ENCODE measurements at places on chromosomes 4 and X.

GRCh38 chr4:69910016-69910782, 20.7 kb upstream of the CSN1S1 start:
- no peak for DNase-seq

DNA sequence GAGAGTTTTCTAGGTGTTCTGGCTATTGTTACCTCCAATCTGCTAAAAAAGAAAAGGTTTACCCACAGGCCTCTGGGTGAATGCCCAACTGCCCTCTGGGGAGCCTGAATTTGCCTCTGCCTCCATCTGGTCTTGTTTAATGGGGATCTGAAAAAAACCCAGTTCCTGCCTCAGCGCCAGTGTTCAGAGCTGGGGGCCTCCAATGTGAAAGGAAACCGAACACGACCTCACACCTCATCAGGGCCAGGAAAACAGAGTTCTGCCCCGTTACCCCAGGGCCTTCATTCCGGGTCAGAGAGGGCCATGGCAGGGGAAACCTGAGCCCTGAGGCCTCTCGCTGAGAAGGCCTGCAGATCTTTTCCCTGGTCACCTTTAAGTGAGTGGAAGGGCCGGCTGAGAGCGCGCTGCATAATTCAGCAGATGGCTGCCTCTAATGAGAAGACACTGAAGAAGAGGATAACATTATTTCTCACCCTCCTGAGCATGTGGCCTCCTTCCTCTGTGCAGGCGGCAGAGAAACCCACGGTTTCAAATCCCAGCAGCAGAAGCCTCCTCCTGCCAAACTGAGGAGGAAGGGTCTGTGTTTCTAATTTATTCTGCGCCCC, 6.8 kb downstream of the SEPTIN6 start:
- DNase-seq: no peak

DNA sequence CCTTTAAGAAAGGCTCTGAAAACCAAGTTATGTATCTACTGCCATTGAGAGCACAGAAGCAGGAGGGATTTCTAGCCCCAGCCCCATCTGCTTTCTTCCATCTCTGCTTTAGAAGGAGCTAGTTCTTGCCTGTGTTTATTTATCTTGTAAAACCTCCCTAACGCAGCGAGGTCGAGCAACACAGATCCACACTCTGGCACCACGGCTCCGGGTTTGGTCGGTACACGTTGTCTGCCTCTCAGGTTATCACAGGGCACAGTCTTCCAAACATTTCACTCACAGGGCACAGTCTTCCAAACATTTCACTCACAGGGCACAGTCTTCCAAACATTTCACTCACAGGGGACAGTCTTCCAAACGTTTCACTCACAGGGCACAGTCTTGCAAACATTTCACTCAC, 69.7 kb upstream of the TLR3 start:
- DNase-seq: no peak

DNA sequence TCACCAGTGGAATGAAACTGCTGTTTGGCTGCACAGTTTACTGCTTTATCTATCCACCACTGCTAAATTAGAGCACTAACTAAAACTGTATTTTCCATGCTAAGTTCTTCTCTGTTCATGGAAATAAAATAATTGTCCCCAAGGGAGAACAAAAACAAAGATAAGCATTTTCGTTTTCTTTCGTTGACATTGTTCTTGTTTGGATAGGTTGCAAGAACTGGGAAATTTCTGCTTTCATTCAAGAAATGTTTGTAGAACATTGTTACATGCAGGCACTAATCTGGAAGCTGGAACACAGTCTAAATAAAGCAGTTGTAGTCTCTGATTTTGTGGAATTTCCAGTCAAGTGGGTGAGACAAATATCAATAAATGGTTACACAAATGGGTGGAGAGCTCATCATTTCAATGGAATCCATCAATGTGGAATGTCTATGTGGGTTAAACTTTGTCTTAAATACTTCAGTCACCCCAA, 5.8 kb upstream of the CXCL8 start:
- DNase-seq: no peak
